Activated T-cell treated with anti-CD3 and anti-CD28 coated beads, Interleukin-2, amount 50 U/mL, for 48 hours (primary cell): ENCODE measurements at places on chromosomes 5 and 9.

- no peak for DNase-seq
These were observed 21.3 kb upstream of the KCNIP1 start for GRCh38 chr5:170482511-170482910.

DNA sequence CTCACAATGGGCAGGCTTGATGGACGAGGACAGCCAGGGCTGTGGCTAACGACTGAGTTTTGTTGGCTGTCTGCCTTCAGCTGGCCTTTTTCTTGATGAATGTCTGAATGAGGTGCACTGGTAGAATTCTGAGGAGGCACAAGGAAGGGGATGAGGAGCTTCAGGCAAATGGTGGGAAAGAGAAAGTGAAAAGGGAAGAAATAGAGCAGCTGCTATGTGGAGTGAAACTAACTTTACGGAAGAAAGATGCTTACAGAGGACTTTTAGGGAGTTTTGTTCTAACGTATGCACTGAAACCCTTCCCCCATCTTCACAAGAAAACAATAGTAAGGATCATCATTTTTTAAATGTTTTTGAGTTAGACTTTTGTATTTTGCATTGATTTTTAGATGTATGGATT lies 45.3 kb downstream of the OR2K2 start:
- DNase-seq, result no peak

- DNase-seq, result no peak
These were observed 49.1 kb downstream of the HOMER1 start for GRCh38 chr5:79464695-79465332.

- DNase-seq, result no peak
These were observed 69.2 kb downstream of the SH3PXD2B start for GRCh38 chr5:172385010-172385563.

DNA sequence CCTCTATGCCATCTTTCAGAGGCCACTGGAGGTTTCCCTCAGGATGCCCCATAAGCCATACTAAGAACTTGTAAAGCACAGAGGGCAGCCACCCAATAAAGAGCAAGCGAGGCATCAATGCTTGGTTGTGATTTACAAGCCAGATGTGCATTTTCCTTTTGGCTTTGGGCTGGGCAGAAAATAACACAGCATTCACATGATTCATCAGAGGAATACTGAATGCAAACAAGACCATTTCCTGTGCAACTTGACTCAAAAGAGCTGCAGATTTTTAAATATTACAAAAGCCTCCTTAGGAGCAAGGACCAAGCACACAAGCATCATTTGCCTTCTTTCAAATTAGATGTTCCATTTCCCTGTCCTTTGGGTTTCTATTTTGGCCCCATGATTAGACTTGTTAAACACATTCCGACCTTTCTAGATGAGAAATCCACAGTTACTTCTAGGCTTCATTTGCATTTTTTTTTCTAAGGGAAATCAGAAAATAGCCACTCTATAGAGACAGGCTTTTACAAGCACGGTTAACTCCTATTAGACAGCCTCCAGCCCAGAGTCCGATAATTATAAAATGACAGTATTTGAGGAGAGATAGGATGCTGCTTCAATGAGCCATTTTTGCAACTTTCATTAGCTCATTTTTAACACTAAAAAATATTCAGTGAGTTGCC lies 207.8 kb downstream of the SEMA5A start:
- no peak for DNase-seq

DNA sequence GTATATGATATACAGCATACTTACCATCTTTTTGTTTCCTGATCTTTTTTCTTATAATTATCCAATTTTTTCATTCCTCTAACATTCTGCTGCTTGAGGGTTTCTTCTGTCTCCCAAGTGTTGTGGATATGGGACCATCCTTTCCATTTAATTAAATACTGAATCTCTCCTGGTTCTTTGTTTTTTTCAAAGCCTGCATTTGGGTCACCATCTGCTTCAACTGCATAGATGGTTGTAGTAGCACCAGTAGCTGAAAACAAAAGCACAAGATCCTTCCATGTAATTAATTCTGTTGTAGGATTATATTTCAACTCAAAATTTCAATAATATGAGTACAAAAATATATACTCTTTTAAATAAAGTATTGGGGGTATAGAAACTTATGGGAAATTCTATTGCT lies 29.4 kb downstream of the CHD1 start:
- no peak for DNase-seq

GRCh38 chr9:137141050-137141810 lies 2.3 kb downstream of the GRIN1 start:
- no peak for DNase-seq

DNA sequence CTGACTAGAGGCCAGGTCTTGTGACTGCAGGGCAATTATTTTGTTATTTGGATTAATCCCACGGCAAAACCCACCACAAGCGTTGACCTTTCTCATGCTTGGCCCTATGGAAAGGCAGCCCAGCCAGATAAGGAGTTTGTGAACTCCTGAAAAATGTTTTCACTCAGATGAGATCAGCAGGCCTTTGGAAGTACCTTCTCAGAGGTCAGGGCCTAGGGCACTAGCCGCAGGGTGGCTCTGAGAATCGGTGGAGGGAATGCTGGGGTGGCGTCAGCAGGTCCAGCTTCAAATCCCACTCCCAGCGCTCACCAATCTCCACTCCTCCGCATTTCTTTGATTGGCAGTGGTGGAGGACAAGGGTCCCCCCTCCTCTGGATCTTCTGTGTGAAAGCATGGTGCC lies 194.4 kb downstream of the GADD45G start:
- no peak for DNase-seq

DNA sequence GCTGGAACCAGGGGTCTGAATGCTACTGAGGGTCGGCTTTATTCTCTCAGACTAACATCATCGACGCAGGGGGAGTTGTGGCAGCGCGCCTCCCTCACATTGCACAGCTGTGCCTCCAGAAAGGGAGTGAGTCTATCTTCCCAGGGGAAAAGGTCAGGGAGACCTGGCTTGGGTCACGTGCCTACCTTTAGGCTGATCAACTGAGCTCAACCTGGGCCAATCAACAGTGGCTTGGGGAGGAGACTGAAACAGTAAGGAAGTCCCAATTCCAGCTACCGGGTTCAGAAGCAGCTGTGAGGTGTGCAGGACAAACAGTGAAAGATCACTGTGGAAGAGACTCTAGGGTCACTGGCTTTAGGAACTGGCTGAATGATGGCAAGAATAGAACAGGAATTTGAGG lies 14.3 kb downstream of the SNX30 start:
- no peak for DNase-seq

- no peak for DNase-seq
These were observed 451.3 kb downstream of the LRRC70 start for GRCh38 chr5:63029891-63030290.

DNA sequence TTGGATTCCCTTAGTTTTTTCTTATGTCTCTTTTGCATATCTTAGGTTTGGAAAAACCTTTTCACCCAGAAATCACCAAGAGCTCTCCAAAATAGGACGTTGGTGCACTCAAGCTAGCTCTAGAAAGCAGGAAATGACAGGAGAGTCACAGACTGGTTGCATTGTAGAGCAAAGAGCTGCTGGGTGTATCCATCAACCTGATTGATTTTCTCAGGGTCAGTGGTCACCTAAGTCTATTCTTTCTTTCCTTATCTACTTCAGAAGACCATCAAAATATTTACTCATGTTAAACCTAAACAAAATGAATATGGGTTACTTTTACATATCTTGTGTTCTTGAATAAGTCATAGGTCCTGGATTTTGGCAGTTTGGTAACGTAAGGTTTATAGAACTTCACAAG lies 14.9 kb downstream of the SLC26A2 start:
- no peak for DNase-seq

DNA sequence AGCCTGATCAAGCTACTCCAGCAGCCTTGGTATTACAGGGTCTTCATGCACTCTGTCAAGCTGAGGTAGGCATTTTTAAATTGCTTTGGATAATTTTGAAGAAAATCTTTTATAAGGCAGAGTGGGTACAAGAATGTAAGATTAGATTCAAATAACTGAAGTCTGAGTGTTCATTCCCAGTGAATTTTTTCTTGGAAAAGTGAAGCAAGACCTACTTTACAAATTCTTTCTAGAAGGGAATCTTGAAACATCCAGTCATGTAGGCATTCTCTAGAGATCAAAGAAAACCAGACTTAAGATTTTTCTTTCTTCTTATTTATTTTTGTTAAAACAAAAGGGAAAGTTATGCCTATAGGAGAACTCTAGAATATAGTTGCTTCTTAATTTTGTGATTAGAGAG lies 139.0 kb downstream of the FOCAD start:
- DNase-seq, result no peak

GRCh38 chr5:137374110-137374714 lies 124.9 kb downstream of the SPOCK1 start:
- DNase-seq, result no peak

GRCh38 chr9:92769990-92770359 lies 5.3 kb upstream of the BICD2 start:
- no peak for DNase-seq
